ENCODE measurements at places on chromosomes 4 and X.

- peak; percentile 76 for DNase-seq
These were observed at the start of gene GABRQ for GRCh38 chrX:152637649-152638442. TSS of gene GABRQ (plus strand) at chrX:152637895. CDS start at chrX:152638203, 308 bp downstream.

DNA sequence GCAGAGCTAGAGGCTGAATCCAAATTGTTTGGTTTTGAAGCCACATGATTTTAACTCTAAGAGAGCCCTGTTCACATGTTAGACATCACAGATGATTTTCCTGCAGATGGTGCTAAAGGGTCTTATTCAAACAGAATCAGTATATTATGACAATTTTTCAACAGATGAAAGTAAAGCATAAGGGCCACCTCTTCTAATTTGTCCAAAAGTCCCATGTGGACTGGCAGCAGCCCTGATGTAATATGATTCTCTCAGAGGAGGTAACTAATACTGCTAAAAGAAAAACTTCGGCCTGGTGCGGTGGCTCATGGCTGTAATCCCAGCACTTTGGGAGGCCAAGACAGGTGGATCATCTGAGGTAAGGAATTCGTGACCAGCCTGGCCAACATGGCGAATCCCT is 26.0 kb upstream of the SETD7 start:
- DNase-seq: no peak

DNA sequence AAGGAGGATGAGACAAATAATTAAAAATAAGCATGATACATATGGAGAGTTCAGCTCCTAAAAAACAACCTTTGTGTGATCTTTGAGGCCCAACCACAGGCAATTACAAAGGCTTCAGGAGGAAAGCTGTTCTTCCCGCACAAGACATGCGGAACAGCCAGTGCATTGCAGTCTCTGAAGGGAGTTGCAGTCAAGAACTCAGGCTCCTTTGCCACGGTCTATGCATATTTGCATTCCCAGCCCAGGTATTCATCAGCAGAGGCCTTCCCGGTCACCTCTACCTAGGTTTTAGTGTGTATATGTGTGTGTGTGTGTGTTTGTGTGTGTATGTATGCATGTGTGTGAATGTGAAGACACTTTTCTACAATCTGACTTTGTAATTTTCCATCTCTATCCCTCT is 600.6 kb upstream of the PCDH10 start:
- DNase-seq: no peak

GRCh38 chrX:81195259-81195658 is 6.5 kb downstream of the HMGN5 start:
- DNase-seq: no peak

DNA sequence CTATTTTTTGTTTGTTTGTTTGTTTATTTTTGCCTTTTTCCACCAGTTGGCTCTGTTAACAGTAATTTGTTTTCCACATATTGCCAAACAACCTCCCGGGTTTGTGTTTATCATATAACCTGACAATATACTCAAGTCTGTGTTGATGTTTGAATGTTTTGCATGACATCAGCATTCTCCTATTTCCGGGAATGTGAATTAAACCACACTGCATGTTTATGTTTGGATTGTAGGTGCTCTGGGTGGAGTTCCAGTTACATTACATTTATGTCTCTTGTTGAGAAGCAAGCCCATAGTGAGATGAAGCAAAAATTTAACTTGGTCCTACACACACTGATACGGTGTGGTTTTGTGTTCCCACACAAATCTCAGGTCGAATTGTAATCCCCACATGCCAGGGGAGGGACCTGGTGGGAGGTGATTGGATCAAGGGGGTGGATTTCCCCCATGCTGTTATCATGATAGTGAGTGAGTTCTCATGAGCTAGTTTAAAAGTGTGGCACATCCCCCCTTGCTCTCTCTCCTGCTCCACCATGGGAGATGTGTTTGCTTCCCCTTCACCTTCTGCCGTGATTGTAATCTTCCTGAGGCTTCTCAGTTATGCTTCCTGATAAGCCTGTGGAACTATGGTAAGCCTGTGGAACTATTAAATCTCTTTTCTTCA is 54.4 kb upstream of the CLNK start:
- no peak for DNase-seq

- peak; percentile 41 for DNase-seq
These were observed 30.1 kb downstream of the TEX13A start for GRCh38 chrX:105190252-105190853.

DNA sequence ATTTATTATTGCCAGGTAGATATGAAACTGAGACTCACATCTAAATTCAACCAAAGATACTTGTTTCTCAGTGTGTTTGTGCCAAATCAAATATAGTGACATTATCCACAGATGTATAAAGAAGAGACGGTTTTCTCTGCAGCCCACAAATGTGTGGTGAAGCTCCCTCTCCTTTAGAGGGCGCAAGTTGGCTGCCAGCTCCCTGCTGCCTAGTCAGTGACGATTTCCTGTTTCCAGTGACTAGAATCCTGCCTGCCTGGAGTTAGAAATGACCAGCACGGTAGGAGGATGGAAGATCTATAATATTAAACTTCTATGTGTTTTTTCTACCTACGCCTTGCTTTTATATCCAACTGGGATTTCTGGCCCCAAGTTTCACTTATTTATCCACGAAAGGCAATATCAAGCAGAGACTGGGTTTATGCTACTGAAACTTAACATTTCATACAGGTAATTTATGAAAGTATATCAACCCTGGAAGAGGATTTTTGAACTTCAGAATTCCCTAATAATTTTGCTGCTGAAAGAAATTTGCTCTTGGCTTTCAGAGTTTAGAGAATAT is 1793.7 kb upstream of the TENM3 start:
- DNase-seq: peak; percentile 20

- no peak for DNase-seq
These were observed 40.5 kb upstream of the MGST2 start for GRCh38 chr4:139625093-139625455.

GRCh38 chr4:128333309-128334018 is 45.9 kb upstream of the PGRMC2 start:
- DNase-seq: no peak

- DNase-seq: no peak
These were observed 477 bp upstream of the HAND2 start for GRCh38 chr4:173530326-173531085.

Measured in muscle of back (tissue), 13 donors.